Stimulated activated CD8-positive, alpha-beta memory T cell treated with anti-CD3 and anti-CD28 coated beads, Interleukin-15, amount 100 ng/mL, for 48 hours (primary cell): ENCODE measurements at places on chromosomes 3 and 15.

- DNase-seq = no peak
These were observed 282.4 kb downstream of the ARPP21 start for GRCh38 chr3:35921718-35922117.

- no peak for DNase-seq
These were observed 214.3 kb downstream of the MCTP2 start for GRCh38 chr15:94445566-94446160.

- no peak for DNase-seq
These were observed 167.9 kb downstream of the BBX start for GRCh38 chr3:107690522-107691138.

DNA sequence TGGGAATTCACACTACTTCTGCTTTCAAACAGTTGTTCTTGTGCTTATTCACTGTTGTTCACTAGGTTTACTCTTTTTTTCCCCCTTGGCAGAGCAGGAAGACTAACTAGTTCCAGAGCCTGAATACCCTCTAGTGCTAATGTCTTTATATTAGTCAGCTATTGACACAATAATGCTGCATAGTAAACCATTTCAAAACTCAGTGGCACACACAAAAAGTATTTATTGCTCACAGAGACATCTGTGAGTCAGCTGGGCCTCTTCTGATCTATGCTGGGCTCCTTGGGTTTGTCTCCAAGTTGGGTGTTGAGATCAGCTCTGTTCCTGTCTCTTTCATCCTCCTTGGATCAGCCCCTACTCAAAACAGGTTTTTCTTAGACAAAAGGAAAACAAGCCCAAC lies 51.1 kb downstream of the RSRC1 start:
- no peak for DNase-seq

GRCh38 chr15:32834156-32834555 lies 116.4 kb downstream of the GREM1 start:
- DNase-seq = no peak

GRCh38 chr3:187445356-187445755 lies 77.2 kb downstream of the RTP4 start:
- no peak for DNase-seq

DNA sequence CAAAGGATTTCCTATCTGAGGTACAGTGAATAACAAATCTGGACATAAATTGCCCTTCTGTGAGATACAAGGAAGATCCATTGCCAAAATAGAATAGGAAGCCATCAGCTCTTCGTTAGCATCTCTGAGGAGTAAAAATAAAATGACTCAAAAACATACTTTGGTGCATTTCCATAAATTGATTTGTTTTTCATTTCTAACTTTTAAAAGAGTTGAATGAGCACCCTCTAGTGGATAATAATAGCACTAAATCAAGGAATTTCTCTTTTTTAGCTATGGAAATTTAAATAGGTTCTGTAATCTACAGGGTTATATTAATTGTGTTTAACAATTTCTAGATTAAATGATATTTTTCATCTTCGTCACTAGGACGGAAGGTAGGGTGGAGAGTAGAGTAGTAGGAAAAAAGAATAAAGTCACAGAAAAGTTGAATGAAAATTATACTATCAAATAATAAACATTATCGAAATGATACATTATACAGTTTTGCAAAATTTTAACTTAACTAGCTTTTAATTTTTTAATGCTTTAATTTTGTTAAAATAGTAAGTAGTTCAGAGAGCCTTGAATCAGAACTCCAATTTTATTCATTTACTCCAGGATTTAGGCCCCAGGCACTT lies 6.4 kb downstream of the NSUN3 start:
- no peak for DNase-seq

GRCh38 chr3:171976526-171976925 lies 62.9 kb upstream of the FNDC3B start:
- DNase-seq = no peak

DNA sequence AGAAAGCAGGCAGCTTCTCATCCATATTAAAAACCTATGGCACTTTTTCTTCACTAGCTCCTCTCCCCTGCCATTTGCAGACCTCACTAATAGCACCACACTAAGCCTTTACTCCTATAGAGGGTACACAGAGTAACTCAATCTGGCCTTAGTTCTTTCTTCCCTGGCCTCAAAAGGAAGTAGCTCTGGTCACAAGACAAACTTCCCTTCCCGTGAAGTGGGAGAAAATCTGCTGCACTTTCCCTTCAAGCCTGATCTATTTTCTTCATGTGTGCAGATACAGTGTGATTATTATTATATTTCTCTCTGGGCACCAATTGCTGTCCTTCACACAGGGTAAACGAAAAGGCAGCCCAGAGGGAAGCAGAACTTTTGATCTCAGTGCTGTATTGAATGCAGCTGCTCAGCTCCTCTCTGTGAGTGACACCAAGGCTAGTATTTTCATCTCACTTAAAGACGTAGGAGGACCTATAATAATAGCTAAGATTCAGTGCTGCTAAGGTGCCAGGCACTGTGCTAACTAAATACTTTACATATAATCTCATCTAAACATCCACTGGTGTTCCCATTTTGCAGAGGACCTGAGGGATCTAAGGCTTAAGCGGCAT lies 61.9 kb upstream of the RASGRP1 start:
- DNase-seq = no peak

- DNase-seq = no peak
These were observed 205.3 kb upstream of the WNT5A start for GRCh38 chr3:55692295-55692956.

GRCh38 chr15:62964251-62964650 lies 78.3 kb upstream of the TPM1 start:
- no peak for DNase-seq

GRCh38 chr15:62426387-62426956 lies 261.4 kb upstream of the C2CD4B start:
- no peak for DNase-seq

GRCh38 chr3:158847885-158848284 lies 46.0 kb downstream of the MFSD1 start:
- no peak for DNase-seq

DNA sequence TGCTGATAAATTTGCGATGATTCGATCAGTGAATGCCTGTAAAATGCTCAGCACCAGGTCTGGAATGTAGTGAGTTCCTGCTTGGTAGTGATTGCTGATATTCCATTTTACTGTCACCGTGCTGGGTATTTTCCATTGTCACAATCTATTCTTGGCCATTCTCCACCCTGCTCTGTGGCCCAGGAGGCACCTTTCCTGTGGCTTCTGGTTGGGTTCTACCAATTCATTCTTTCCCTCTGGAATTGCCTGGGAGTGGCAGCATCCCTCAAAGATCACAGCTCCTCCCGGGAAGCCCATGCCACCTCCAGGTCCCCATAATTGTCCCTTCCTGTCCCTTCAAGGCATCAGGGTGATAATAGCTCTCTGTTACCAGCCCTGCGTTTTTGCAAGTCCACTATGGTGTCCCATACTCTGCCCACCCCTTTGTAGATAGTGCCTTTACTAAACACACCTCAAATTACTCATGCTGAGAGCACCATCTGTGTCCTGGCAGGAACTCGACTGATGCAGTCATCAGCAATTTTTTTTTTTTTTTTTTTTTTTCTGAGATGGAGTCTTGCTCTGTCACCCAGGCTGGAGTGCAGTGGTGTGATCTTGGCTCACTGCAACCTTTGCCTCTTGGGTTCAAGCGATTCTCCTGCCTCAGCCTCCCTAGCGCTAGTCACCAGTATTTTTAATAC lies 177.8 kb upstream of the PROK2 start:
- no peak for DNase-seq

GRCh38 chr3:181567311-181568075 lies 144.2 kb upstream of the SOX2 start:
- no peak for DNase-seq

GRCh38 chr15:31488437-31489204 lies 162.0 kb downstream of the KLF13 start:
- DNase-seq = no peak

DNA sequence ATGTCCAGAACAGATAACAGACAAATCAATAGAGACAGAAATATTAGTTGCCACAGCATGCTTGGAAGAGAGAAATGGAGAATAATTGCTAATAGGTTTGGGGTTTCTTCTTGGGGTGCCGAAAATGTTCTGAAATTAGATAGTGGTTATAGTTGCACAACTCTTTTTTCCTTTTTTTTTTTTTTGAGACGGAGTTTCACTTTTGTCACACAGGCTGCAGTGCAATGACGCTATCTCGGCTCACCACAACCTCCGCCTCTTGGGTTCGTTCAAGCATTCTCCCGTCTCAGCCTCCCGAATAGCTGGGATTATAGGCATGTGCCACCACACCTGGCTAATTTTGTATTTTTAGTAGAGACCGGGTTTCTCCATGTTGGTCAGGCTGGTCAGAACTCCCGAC lies 163.3 kb downstream of the PLCH1 start:
- DNase-seq = no peak

DNA sequence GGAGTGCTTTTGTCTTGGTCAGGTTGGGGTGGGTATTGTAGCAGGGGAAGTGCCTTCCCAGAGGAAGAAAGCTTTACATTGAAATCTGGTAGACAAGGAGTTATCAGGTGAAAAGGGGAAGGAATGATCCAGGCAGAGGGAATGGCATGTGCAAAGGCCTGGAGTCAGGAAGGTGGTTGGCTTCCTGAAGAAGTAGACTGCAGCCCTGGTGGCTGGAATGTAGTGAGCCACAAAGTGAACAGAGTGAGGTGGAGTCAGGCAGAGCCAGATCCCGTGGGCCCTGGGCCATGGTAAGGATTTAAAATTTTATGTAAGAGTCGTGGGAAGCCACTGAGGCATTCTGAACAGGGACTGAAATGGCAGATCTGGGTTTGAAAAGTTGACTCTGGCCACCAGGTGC lies 58.3 kb downstream of the RAB11A start:
- no peak for DNase-seq

DNA sequence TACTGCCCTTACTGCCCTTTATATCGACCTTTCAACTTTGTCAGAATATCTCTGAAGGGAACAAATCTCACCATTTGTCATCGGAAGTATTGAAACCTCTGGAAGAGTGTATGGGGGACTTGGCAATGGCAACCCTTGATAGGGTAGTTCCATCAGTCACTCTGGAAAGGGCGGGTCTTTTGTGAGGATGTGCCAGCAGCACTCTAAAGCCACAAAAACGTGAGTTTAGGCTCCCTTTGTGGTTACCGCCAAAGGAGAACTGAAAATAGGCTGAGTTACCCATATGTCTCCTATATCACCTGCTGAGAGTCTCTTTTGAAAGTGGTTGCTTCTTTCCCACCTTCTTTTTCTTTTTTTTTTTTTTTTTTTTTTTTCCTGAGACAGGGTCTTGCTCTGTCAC lies 296.8 kb upstream of the CHRM5 start:
- no peak for DNase-seq

DNA sequence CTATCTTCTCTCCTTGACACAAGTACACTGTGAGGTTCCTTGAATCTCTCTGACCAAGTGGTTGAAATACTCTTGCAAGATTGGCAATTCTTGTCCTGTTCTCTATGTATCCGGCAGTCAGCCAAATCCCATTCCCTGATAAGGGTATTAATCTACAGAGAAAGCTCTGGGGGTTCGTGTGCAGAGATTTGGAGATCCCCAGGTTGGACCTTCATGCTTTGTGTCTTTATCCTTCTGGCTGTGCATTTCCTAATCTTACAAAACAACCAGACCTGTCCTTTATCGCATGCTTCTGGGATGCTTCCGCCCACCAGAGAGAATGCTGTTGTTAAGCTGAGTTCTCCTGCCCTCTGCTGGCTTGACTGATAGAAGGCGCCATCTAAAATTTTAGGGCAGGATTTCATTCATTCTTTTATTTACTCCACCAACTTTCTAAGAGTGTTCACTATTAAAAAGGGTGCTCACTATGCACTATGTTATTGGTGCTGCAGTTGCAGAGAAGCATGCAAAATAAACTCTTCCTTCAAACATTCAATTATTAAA lies 8.6 kb upstream of the SST start:
- DNase-seq = no peak

DNA sequence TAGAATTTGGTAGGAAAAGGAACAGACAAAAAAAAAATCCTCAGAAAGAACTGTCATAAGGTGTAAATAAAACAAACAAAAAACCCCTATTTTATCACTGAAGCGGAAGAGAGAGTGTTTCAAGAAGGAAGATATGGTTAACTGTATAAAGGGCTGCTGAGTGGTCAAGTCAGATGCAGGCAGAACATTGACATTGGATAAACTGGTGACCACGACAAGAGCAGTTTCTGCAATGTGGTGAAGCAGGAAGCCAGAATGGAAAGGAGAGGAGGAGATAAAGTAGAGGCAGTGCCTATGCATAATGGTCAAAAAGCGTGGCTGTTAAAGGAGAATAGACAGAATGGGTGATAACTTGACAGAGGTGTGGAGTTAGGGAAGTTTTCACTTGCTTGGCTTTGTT lies 75.3 kb downstream of the CYP19A1 start:
- DNase-seq = no peak

DNA sequence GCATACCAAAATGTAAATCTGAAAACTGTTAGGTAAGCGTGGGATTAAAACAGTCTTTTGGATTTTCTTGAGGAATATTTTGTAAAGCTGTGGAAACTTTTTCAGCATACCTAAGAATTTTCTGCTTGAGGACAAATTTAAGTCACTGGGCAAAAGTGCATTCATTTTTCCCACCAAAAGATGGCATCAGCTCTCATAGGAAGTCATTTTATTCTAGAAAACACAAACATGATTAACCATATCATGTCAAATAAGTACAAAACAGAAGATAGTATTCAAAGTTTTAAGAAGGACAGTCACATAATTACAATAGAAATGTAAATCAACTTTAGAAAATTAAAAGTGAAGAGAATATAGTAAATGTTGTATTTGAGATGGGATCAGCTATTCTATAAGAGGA lies 63.5 kb downstream of the SLC49A4 start:
- DNase-seq = no peak

- no peak for DNase-seq
These were observed 211.7 kb upstream of the ZPLD1 start for GRCh38 chr3:102223132-102223531.

GRCh38 chr3:85835857-85836440 lies 877.2 kb downstream of the CADM2 start:
- DNase-seq = no peak

- no peak for DNase-seq
These were observed 21.1 kb upstream of the PDE8A start for GRCh38 chr15:84960391-84961113.

DNA sequence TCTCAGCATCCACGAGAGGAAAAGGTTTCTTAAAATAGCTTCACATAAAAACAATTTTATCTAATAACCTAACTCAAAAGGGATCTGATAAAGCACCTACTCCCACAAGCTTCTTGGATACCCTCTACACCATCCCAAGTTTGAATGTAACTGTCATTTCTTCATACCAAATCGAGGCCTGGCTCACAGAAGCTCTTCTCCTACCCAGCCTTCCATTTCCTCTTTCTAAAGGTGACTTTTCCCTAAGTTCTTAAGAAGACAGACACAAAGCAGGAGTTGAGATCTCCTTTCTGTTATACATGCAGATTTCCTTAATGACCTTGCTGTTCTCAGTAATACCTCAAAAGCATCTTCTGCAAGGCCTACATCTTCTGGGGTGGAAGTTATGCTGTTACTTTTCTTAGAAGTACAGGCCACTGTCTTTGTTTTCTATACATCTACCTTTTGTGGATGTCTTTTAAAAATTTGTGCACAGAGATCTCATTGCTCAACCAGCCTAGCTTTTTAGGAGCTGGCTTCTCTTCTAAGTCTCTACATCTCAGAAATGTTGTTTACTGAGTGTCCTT lies 3.4 kb upstream of the LRRIQ4 start:
- DNase-seq = no peak
